Activated effector memory CD4-positive, alpha-beta T cell treated with Interleukin-2 at 50 U/mL for 16 hours (primary cell): ENCODE measurements at places on chromosomes 16 and 17.

- DNase-seq: no peak
These were observed 25.0 kb downstream of the TAC4 start for GRCh38 chr17:49822829-49823228.

DNA sequence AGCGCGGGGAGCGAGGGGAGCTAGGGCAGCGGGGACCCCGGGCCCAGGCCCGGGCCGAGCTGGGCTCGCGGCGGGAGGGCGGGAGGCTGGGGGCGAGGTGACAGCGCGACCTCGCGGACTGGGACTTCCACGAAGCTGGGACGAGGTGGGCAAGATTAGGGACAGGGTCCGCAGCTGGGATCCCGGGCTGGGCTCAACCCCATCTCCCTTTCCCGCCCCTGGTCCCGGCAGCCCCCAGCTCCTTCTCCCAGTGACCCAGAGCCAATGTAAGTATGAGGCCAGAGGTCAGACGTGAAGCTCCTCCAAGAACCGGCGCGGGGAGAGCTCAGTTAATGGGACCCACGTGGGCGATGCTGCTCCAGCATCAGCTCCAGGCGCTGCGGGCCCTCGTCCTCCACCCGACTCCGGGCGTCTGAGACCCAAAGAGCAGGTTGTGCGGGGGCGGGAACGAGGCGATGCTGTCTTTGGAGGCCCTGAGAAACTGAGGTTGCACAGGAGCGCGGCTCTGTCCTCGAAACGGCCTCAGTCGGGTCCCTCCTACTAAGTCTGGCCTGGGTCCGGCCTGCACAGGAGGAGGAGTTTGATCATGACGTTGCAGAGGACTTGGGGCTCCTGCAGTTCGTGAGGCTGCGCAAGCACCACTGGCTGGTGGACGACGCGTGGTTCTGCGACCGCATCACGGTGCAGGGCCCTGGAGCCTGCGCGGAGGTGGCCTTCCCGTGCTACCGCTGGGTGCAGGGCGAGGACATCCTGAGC is 585 bp downstream of the ALOX12 start:
- DNase-seq: no peak

GRCh38 chr17:75511270-75511609 is 4.1 kb downstream of the CASKIN2 start:
- no peak for DNase-seq

GRCh38 chr16:11563493-11564040 is 23.2 kb downstream of the LITAF start:
- DNase-seq: no peak

DNA sequence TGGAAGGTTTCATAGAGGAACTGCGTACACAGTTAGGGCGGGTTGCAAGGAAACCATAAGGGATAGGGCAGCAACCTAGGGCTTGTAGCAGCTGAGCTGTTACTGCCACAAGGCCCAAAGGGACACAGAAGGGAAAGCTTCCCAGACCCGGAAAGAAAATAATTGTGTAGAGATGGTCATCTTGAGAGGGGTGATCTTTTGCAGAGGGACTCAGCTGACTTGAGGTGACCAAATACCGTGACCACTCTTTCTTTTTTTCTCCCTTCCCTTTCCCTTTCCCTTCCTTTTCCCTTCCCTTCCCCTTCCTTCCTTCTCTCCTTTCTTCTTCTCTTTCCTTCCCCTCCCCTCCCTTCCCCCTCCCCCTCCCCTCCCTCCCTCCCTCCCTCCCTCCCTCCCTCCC is 8.5 kb upstream of the CREBBP start:
- DNase-seq: no peak

DNA sequence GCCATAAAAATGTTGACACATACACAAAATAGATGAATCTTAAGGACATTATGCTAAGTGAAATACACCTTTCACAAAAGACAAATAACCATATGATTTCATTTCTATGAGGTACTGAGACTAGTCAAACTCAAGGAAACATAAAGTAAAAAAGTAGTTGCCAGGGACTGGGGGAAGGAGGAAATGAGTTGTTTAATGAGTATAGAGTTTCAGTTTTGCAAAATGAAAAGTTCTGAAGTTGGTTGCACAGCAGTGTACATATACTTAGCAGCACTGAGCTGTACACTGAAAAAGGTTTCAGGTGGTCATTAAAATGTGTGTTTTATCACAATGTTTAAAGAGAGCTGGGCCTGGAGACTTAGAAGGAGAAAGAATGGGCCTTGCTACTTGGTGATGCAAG is 4.7 kb upstream of the SLC13A2 start:
- DNase-seq: no peak

DNA sequence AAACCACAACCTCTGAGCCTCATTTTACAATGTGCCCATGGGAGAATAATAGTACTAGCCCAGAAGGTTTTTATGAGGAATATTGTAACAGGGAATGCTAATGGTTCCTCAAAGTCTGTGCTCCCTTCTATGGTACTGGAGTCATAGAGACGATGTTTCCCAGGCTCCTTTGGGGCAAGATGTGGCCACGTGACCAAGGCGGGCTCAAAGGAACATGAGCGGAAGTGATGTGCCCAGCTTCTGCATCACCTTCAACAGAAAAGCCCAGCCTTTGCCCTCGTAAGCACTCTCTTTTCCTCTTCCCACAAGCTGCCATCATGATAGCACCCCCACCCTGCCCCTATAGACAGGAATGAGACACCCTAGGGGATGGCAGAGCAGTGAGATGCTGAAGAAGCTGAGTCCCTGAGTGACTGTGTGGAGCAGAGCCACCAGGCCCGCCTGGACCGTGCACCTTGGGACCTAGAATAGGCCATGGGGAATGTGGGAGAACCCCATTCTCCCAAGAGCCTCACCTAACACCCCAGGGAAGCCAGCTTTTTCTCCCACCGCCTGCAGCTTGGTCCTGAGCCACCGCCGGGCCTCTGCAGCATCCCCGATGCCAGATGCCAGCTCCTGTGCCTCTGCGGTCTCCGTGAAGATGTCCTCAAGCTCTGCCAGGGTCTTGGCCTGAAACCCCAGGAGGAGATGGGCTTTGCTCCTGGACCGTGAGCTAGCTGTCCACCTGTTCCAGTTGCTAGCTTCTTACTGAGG is 22.2 kb upstream of the PIK3R6 start:
- DNase-seq: no peak

DNA sequence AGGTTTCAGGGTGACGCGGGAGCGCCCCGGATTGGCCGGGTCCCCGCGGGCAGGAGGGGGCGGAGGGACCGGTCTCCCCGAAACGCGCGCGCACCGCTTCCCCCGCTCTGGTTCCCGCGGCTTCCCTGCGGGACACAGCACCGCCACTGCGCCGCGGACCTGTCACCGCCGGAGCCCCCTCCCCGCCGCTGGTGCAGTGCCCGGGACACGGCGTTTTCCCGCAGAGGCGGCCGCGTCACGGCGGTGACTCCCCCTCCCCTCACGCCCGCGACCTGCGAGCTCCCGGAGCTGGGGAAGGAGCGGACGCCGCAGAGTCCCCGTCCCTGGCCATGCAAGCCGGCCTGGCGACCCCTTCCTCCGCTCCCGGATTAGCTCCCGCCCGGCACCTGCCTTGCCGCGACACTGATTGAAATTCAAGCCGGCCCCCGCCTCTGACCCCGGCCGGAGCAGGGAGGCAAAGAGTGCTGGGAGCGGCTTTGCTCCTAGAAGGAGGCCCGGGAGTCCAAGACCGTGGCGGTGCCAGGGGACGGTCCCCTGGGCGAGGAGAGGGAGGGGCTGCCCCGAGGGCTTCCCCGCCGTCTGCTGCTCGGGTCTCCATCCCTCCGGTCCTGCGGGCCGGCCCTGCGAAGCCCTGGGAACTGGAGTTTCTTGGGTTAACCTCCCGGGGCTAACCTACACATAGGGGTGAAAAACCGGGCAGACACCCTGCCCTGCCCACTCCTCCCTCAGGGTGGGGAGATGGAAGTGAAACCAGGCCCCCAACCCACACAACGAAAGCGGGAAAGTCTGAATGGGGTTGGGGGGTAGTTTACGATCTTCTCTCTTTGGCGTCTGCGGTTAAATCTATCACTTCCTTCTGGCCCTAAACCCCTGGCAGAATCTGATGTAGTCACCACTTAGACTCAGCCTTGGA is 1.0 kb downstream of the RHBDL3 start:
- no peak for DNase-seq

DNA sequence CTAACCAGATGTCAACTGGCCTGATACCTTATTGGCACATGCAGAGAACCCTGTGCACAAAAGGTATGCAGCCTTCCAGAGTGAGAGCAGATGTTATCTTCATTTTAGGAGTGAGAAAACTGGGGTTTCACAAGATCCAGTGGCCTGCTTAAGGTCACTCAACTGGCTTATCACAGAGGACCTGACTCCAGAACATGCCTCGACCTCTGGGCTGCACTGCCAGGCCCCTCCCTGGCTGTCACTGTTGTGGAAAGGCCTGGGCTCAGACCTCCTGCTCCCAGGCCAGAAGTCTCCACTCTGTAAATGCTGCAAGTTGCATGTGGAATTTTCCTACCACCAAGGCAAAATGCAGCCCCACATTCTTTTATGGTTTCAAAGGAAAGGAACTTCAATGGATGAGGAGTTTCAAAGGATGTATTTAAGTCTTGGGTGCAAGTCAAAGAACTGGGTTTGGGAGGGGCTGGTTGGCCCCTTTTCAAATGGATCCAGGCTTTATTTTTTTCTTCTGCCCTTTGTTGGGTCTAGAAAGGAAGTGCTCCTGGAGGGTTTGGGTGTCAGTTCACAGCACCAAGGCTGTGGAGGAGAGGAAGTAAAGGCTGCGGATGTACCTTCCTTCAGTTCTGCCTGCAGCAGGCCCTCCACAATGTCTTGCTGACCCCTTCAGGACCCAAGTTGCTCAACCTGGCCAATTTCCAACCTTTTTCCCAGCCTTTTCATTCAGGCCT is 30.4 kb upstream of the SMPD3 start:
- no peak for DNase-seq

DNA sequence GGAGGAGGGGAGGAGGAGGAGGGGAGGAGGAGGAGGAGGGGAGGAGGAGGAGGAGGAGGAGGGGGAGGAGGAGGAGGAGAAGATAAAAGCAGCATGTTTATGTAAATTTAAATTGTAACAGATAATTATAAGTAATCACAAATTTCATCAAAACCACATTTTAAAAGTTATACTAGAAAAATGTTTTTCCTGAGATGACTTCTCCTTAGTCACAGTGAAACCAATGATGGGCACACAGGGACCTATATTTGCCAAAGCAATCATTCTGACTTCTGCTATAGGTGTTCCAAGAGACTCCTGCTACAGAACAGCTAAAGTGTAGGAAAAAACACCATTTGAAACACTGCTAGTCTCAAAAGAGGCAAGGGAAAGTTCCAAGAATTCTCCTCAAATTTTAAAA is 66.4 kb downstream of the CEP95 start:
- no peak for DNase-seq

DNA sequence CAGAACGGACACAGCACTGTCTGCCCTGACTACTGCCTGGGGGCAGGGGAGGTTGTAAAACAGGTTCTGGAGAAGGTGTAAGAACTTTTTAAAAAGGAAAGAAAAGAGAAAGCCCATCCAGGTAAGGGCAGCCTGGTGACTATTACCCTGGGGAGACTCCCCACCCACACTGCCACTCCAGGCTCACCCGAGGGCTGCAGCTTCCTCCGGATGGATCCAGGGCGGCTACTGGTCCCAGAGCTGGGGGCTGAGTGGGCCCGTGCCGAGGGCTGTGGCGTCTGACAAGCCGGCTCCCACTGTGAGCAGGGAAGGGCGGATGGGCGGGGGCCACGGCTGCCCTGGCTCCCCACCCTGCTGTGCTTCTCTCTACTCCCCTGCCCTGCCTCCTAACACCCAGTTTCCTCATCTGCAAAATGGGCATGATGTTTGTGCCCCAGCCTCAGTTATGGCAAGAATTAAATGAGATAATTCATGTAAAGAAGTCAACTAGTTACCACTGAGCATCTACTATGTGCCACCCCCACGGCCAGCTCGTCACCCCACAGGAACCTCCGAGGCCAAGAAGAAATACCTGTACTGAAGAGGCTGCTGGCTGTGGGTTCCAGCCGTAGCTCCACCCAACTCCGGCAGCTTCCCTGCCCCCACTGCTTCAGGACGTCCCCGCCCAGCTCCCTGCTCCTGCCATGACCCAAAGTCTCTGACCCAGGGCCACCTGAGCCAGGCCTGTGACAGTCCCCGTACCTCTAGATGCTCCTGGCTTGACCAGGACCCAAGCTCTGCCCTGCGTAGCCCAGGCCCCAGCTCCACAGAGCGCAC is 24.2 kb downstream of the KATNB1 start:
- no peak for DNase-seq
